ENCODE measurements at places on chromosomes 1 and 21.

GRCh38 chr1:1540090-1540817 is at the start of gene TMEM240:
Gene TMEM240, minus strand, starts transcription at chr1:1540624. Its CDS starts 278 bp downstream, at chr1:1540346.
- peak; percentile 32 for DNase-seq

DNA sequence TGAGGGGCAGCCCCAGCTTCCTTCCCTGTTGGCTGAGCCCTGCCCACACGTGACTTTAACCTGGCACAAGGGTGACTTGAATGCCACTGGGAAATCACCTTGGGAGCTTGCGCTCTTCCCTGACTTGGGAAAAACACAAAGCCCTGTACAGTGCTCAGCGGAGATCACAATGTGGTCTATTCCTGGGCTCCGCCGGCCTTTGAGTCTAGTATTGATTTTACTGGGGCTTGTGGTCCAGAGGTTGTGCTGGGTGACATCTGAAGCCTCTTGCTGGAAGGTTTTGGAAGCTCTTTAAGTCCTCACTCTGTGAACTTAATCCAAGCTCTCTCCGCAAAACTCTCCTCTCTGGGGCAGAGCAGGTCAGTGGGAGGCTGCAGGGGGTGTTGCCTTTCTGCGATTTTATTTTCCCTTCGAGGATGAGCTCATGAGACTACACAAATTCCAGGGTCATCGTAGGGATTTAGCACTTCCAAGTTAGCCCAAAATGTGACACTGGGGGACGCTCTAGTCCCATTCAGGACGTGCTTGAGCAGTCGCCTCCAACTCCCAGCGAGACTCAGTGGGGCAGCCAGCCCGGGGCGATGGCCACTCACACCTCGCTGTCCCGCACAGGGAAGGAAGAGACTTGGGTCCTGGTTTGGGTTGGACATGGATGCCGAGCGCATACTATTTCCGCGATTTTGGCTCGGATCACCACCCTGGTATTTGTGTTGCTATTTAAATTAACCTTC is 291.9 kb upstream of the AJAP1 start:
- no peak for DNase-seq

- no peak for DNase-seq
Observed at GRCh38 chr1:169999331-169999741, 75.2 kb downstream of the KIFAP3 start.

DNA sequence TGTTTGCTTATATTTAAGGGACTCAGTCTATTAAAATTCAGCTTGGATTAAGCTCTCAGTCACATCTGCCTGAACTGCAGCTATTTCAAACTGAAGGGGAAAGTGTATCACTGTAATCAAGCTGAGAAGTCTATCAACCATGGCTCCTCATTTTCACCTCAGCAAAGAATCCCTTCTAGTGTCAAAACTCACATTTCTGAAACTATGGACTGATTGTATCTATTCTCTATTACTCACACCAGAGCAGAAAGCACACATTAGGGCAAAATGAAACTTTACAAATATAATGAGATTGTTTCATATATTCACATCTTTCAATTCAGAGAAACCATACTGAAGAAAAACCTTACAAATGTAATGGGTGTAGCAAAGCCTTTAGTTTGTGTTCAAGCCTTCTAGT is 14.6 kb upstream of the C1orf146 start:
- DNase-seq = no peak

- no peak for DNase-seq
Observed at GRCh38 chr1:201180901-201181300, 9.7 kb upstream of the IGFN1 start.

- no peak for DNase-seq
Observed at GRCh38 chr1:21741206-21741605, 41.7 kb downstream of the USP48 start.

- no peak for DNase-seq
Observed at GRCh38 chr1:22750685-22751051, 40.0 kb downstream of the EPHB2 start.

- no peak for DNase-seq
Observed at GRCh38 chr1:95323123-95323522, 89.1 kb downstream of the RWDD3 start.

GRCh38 chr1:113981962-113982931 is 3.0 kb downstream of the OLFML3 start:
- no peak for DNase-seq

DNA sequence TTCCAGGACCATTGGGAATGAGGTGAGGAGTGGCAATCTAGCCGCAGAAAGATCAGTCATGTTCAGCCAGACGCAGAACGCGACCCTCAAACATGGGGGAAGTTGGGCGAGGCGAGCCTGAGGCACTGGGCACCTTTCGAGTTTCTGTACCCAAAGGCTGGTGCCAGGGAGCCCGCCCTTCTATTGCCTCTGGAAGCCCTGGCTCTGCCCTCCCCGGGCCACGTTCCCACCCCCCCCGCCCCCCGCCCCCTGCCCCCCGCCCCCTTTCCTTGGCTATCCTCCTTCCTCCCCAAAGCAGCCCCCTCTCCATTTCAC is 2.2 kb upstream of the ZBTB7B start:
- no peak for DNase-seq

- DNase-seq = no peak
Observed at GRCh38 chr1:3945916-3946840, 46.1 kb upstream of the C1orf174 start.

- no peak for DNase-seq
Observed at GRCh38 chr1:198649232-198649967, 10.6 kb downstream of the PTPRC start.

GRCh38 chr1:181175955-181176354 is 87.5 kb downstream of the IER5 start:
- DNase-seq = no peak

DNA sequence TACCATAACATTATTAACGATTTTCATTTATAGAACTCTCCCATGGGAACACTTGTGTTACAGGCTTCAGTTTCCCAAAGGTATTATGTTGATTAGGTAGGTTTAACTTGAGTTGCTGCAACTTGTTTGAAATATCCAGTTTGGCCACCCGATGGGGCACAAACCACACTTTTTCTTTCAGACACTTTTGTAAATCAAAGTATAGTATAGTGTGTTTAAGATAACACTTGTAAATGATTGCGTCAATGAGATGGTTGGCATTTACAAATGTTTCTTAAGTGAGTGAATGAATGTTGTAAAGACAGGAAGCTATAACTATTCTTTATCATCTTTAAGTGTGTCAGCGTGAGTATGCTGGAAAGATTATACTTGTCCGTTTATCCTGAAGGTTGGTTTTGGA is 4.3 kb downstream of the XPR1 start:
- DNase-seq = no peak

DNA sequence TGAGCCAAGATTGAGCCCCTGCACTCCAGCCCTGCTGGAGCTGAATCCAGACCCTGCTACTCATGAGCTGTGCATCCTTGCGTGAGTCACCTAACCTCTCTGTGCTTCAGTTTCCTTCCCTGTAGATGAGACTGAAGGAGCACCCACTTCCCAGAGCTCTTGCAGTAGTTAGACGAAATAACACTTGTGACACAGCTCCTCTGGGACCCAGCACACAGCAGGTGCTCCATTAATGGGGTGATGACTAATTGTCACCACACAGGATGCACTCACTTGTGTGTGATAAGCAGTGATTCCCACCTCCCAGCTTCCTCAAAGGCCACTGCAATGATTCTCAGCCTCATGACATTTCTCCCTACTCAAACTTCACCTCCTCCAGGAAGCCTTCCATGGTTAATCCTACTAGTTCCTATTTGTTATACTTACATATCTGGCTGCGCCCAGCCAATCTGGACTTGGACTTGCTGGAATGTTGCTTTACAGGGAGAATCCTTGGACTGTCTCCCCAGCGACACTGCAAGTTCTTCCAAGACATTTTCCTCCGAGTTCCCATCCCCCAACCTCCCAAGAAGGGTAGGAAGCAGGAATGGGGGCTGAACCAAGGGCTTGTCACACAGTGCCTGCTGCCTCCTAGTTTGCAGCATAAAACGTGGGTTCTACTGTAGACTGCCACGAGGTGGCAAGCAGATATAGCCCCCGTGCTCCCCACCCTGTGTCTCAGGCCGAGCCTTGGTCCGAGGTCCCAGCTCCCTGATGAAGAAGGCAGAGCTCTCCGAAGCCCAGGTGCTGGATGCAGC is 17.2 kb downstream of the DRAXIN start:
- no peak for DNase-seq

GRCh38 chr1:44655609-44656008 is 18.7 kb downstream of the TMEM53 start:
- no peak for DNase-seq

DNA sequence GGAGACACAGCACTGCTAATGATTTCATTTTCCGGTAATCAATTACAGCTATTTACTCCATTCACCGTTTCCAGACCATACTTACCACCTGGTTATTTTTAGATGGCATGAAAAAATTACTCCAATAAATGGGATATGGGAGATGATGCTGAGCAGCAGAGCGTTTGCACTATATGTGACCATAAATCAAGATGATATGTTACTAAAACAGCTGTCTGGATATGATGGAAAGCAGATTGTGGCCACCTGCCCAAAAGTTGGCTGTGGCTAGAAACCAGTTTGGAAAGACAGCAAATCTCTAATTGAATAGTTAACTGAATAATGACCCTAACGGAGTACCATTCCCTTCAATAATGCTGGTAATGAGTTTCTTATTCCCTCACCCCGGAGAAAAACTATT is 22.5 kb upstream of the KCTD3 start:
- no peak for DNase-seq

DNA sequence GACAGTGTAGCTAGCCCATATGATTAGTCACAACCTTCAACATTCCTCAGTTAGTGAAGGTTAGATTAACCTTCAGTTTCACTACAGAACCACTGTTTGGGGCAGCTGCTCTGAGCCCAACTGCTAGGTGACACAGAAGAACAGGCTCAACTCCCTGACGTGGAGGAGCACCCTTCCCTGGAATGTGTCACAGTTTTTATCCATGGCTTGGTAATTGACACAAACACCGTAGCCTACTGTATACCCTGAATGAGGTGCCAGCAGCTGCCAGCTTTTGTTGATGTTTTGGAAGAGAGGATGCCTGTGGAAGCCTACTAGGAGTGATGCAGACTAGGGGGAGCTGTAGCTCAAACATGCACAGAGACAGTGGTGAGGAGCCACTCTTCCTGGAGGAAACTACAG is 56.6 kb upstream of the CR2 start:
- DNase-seq = no peak

- no peak for DNase-seq
Observed at GRCh38 chr1:107184888-107185287, 44.0 kb downstream of the NTNG1 start.

GRCh38 chr1:76450229-76450628 is 375.7 kb downstream of the ST6GALNAC3 start:
- DNase-seq = no peak

DNA sequence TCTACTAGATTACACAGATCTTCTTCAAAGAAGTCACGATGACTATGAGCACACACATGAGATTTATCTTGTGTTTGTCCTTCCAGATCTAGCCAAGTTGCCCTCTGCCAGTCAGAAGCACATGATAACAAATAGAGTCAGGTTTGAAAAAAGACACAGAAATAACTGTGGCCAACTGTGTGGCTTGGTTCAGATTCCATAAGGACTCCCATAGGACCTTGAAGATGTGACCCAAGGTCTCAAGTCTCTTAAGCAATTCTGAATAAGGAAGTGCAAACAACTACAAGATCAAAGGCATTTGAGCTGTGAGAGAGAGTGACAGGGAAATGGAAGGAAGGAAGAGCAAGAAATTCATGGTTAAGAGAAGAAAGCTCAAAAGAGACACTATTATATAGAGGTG is 194.0 kb downstream of the PLPP3 start:
- no peak for DNase-seq

DNA sequence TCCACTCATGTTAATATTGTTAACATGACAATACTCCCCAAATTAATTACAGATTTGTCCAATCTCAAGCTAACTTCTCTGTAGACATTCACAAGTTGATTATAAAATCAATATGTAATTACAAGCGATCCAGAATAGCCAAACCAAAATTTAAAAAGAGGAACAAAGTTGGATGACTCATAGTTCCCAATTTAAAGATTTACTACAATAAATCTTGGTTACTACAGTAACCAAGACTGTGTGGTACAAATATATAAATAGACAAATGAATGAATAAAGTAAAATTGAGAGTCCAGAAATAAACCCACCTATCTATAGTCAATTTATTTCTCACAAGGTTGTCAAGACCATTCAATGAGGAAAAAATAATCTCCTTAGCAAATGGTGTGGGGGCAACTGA is 7.1 kb upstream of the KRTAP10-4 start:
- DNase-seq = no peak

GRCh38 chr1:230581446-230582079 is 60.7 kb upstream of the COG2 start:
- no peak for DNase-seq

DNA sequence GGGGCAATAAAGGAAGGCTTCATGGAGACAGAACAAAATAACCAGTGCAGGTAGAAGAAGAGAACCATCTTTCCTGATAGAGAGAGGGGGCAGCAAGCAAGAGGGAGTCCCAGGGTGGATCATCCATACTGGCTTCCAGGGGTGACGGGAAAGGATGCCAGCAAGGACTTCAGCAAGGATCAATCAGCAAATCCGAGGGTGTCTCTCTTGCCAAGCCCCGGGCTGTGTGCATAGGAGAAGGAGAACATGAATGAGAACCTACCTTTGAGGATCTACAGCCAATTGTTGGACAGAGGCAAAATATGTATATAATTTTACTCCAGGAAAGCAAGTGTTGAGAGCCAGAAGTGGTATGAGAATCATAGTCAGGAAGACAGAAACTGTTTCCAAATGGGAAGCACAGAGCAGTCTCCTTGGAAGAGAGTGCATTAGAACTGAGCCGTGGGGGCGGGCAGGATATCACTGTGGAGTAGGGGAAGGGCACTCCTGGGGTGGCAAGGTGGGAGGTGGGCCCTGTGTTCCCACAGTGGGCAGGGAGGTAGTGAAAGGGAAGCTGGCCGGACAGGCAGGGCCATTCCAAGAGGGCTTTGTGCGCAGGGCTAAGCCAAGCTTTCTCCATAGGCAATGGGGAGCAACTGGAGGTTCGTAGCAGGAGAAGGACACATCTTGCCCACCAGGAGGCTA is 1.1 kb upstream of the S100A9 start:
- no peak for DNase-seq

DNA sequence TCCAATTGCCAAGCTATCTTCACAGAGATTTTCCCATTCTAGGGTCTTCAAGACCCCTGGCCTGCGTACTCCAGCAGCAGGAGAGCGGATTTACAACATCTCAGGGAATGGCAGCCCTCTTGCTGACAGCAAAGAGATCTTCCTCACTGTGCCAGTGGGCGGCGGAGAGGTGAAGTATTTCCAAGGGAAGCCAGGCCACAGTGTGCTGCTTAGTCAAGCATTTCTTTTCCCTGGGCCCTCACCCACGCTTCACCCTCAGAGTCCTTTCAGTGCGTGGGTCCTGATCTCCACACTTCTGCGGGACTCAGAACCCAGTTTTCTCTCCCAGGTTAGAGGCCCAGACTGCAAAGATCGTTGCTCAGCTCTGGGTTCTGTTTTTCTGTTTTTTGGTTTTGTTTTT is 13.1 kb downstream of the CDCA8 start:
- DNase-seq = no peak

GRCh38 chr21:14945176-14945575 is 119.6 kb downstream of the NRIP1 start:
- DNase-seq = no peak

Data from stimulated activated CD4-positive, alpha-beta T cell treated with anti-CD3 and anti-CD28 coated beads, Interleukin-15, amount 100 ng/mL, for 1 hour (primary cell).